ENCODE measurements at places on chromosomes 2 and 18.
A peak's percentile ranks its signal among the peaks of the same experiment; 100 is the strongest.

- DNase-seq, result no peak
Measured at GRCh38 chr2:180495606-180496005, 484.8 kb upstream of the UBE2E3 start.

DNA sequence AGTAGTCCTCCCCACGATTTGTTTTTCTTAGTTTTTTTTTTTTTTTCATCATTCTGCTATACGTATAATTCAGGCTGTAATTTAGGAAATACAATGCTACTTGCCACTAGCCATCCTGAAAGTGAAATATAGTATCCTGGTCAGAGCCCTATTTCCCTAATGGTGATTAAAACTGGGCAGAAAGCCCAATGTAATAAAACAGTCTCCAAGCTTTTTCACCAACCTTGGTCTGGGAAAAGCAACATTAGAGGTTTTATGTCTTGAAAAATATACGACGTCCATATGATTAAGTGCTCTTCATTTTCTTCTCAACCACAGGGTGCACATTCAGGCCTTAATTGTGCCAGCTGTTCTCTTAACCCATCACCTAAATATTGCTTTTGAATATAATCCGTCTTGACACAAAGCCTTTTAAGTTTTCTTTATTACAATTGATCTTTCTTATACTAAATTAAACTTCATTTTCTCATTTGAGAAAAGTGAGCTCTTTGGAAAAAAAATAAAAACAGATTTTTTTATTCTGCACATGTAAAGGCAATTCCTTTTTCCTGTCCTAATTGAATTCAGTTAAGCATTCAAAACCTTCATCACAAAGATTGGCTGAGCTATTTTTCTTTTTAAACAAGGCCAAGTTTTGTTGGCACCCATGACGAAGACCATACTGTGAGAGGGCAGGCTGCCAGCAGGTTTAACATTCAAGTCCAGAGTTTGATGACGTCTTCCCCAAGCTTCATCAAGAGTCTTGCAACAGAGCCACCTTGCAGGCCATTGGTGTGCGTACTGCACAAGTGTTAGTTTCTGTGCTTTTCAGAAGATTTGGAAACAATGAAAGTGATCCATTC, 52.7 kb downstream of the MAP2 start:
- no peak for DNase-seq

DNA sequence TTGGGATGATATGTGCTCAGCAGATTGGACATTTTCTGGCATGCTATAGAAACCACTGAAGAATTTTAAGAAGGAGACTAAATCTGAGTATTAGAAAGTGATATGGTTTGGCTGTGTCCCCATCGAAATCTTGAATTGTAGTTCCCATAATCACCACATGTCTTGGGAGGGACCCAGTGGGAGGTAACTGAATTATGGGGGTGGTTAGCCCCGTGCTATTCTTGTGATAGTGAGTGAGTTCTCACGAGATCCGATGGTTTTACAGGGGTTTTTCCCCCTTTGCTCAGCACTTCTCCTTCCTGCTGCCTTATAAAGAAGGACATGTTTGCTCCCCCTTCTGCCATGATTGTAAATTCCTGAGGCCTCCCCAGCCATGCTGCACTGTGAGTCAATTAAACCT, 535.9 kb upstream of the VRK2 start:
- DNase-seq, result no peak

- no peak for DNase-seq
Measured at GRCh38 chr2:127124426-127124825, 17.5 kb upstream of the BIN1 start.

DNA sequence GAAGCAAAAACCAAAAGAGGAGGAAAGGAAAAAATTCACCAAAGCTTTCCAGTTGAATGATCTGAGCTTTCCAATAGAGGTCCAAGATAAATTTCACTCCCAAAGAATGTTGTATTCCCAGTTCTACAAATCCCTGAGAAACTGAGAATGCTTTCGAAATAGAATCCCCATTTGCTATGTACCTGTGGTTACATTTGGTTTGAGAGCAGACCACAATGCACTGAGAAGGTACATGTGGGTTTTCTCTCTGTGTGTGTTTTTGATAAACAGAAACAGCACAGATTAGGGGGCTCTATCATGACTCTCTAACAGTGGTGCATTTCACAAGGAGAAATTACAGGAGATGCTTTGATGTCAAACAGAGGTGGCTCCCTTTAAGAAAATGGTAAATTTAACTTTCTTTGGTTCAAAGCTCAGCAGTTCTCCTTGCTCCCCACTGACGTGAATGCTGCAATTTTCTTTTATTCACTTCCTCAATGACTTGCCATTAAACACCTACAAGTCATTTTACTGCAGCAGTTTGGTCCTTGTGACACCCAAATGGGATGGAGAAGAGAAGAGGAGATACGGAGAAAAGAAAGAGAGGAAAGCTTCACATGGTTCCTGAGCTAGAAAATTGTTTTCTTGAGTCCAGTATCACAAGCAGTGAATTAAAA, 108.7 kb downstream of the EPHA4 start:
- no peak for DNase-seq

GRCh38 chr2:12884713-12885282, 168.1 kb downstream of the TRIB2 start:
- no peak for DNase-seq

GRCh38 chr2:70115646-70116442, 28.6 kb downstream of the PCBP1 start:
- DNase-seq, result peak; percentile 29

DNA sequence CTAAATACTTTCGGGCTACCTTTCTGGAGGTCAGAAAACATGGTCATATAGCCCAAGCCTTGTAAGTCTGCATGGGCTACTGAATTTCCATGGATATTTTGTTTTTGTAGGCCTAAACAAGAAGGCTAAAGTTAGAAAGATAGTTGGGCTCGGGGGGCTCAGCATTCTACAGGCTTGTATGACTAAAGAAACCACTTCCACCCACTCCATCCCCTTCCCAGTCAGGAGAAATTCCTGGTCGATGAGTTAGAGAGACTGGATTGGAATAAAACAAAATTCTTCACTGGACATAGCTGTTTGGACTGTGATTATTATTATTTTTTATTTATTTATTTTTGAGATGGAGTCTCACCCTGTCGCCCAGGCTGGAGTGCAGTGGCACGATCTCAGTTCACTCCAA, 539.4 kb upstream of the TNP1 start:
- no peak for DNase-seq

DNA sequence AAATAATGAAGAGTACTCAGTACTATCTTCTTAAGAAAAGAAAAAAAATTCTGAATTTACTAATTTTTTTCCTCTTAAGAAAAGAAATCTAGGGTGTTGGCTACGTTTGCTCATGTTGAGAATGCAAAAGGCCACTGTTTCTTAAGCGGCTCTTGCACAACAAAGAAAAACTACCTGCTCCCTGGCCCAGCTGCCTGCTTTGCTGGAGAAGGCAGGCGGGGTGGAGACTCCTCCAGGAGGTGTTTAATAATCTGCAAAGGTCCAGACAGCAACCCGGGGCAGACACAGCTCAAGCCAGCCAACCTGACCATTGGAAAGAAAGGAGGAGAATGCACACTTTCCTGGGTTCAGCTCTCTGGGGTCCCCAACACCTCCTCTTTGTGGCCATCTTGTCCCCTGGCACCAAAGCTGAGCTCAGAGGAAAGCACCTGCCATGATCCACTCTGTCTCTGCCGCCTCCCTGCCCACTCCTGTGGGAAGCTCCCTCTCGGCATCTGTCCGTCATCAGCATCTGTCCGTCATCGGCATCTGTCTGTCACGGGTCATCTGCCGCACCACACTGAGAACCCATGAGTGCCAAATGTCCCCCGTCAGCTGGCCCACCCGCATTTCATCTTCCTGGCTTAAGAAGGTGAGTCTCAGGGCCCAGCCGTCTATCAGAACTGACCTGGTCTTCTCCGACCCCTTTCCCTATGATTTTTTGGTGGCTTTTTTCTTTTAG, 11.9 kb downstream of the ZNF516 start:
- DNase-seq, result no peak

Measured in GM20000 (cell line).